Cardiac ventricle fibroblast (primary cell): ENCODE measurements at places on chromosomes 3 and 15. TPM values are rescaled to one million over a fixed set of nuclear protein-coding genes. Genes with fewer than 3 reads are reported as not detected.

The MYEF2 gene
- total RNA-seq, result 0.29 TPM in 1 of 2 replicates, not detected in the other

The TNFAIP8L3 gene
- 6.6 and 11.5 TPM in 2 replicates for total RNA-seq

The GOLGA8S gene
- 0.19 and 0.39 TPM in 2 replicates for total RNA-seq

The BBX gene
- total RNA-seq, result 44.5 and 64.2 TPM in 2 replicates

The GOLGA8J gene
- total RNA-seq, result not detected in 2 replicates
